Ovary (tissue), 10 donors: ENCODE measurements at places on chromosomes 13 and 19.

GRCh38 chr19:49117677-49118564 is 1.0 kb downstream of the C19orf73 start:
- peak overlapping the region; percentile 54 for H3K4me3 ChIP-seq
- H3K27me3 ChIP-seq, result no peaks in the 10 kb centered on the region
- peak; percentile 55 for DNase-seq
- no peaks in the 10 kb centered on the region for H3K36me3 ChIP-seq
- H3K4me1 ChIP-seq, result peaks cover 20% of the 10 kb centered on the region

GRCh38 chr13:110980921-110981320 is 66.1 kb upstream of the ANKRD10 start:
- H3K4me3 ChIP-seq, result no peak overlapping the region
- no peaks in the 10 kb centered on the region for H3K4me1 ChIP-seq
- no peaks in the 10 kb centered on the region for H3K36me3 ChIP-seq
- DNase-seq, result no peak
- H3K27ac ChIP-seq, result no peak overlapping the region
- no peaks in the 10 kb centered on the region for H3K27me3 ChIP-seq

DNA sequence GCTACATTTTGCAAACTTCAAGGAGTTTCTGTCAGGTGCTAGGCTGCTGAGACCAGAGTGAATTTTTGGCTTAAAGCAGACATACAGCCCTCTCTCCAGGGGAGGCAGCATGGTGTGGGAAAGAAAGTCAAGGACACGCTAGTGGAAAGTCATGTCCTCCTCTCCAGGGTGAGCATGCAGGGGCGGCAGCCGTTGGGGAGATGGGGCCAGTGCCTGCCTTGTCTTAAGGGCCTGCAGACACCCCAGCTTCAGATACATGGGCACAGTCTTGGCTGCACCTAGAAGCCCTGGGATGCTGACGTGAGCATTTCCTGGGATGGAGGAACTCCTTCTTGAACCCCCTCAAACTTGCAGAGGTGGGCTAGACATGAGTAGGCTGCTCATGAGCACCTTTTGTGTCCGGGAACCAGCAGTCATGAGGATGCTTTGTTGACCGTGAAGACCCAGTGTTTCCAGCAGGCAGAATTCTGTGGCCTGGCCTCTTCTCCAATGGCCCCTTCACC is 43.3 kb upstream of the PEPD start:
- H3K36me3 ChIP-seq, result no peaks in the 10 kb centered on the region
- H3K4me3 ChIP-seq, result no peak overlapping the region
- no peak for DNase-seq

DNA sequence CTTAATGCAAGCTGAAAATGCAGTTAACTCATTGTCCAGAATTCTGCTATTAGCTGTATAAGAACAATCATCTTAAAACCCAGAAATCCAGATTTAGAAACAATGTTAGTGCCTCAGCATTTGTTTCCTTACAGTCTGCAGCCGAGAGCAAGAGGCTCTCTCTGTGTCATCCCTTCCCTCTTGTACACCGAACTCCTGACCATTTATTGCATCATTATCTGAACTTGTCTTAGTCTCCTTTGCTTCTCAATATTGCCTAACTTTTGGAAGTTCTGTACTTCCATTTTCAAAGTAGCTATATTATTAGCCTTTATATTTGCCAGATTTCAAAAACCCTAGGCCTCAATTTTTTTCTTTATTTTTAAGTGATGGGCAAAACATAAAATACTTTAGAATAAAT is 27.1 kb downstream of the RNASEH2B start:
- no peak overlapping the region for H3K27ac ChIP-seq
- H3K4me1 ChIP-seq, result no peaks in the 10 kb centered on the region
- no peaks in the 10 kb centered on the region for H3K36me3 ChIP-seq
- H3K4me3 ChIP-seq, result no peak overlapping the region

GRCh38 chr13:94776956-94777355 is 64.6 kb upstream of the SOX21 start:
- H3K27ac ChIP-seq, result no peak overlapping the region
- no peaks in the 10 kb centered on the region for H3K36me3 ChIP-seq
- no peaks in the 10 kb centered on the region for H3K4me1 ChIP-seq
- no peak for DNase-seq
- H3K27me3 ChIP-seq, result no peaks in the 10 kb centered on the region
- no peak overlapping the region for H3K4me3 ChIP-seq

DNA sequence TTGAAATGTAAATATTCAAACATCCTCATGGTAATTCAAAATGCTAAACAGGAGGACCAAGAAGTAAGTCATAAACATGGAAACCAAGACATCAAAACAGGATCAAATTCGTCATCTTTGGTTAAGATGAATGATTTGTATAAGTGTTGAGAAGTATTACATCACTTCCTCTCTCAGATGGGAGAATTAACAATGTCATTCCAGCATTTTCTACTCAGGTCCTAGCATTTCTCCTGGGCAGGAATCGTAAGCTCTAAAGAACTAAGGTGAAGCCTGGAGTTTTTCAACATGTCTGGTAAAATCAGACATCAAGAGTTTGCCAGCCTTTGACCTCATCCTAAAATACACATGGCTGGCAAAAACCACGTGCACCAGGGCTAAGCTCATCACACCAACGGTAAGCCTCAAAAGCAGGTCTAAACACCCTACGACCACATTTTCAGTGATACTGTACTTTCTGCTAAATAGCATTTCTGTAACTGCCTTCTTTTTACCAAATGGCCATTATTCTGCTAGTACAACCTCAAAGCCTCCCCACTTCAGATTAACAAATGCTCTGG is 24.8 kb downstream of the RANBP3 start:
- peaks cover 19% of the 10 kb centered on the region for H3K4me1 ChIP-seq
- H3K4me3 ChIP-seq, result no peak overlapping the region
- no peaks in the 10 kb centered on the region for H3K36me3 ChIP-seq
- H3K27ac ChIP-seq, result no peak overlapping the region

DNA sequence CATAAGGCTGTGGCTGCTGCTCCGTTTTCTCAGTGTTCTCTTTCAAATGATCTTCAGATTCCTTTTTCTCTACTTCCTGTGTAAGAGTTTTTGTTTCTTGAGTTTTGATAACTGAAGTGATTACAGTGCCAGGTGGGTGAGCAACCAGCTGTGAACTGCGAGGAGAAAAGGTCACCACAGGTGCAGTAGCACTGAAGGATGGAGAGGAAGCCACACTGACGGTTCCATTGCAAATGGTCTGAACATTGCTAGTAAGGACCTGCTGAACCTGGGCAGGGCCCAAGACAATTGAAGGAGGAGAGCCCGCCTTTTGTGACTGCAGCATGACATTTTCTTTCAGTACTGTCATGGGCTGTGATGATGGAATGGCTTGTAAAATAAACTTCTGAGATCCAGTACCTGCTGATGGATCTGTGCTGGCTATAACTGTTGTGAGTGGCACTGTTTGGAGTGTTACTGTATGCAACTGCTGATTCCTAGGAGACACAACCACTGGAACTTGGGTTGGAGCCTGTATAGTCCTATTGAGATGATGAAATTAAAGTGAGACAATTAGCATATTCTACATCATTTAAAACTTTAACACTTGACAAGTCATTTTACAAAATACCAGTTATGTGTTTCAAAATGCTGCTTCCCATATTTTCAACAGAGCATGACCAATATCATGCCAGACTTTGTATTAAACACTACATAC is 85.5 kb downstream of the ELF1 start:
- H3K4me3 ChIP-seq, result no peak overlapping the region
- no peaks in the 10 kb centered on the region for H3K27me3 ChIP-seq
- no peaks in the 10 kb centered on the region for H3K4me1 ChIP-seq
- no peak overlapping the region for H3K27ac ChIP-seq
- peaks cover 2% of the 10 kb centered on the region for H3K36me3 ChIP-seq
